ENCODE measurements at places on chromosomes 13 and 19.

- no peak for DNase-seq
Measured at GRCh38 chr19:15194938-15195337, 5.9 kb downstream of the NOTCH3 start.

DNA sequence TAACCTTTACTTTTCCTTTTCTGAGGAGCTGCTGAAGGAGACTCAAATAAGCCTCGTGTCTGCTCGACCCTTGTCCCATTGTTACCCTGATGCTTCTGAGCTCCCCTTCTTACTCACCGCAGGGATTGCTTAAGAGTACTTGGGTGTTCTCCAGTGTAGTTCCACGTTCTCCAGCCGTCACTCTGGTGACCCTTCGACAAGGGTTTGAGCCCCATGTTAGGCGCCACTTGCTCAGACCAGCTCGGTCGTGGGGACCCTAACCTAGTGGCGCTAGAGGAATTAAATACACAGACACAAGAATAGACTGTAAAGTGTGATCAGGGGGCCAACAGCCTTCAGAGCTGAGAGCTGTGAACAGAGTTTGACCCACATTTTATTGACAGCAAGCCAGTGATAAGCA lies 10.3 kb downstream of the ZNF480 start:
- no peak for DNase-seq

- DNase-seq, result no peak
Measured at GRCh38 chr19:7428651-7429113, 60.2 kb downstream of the PEX11G start.

DNA sequence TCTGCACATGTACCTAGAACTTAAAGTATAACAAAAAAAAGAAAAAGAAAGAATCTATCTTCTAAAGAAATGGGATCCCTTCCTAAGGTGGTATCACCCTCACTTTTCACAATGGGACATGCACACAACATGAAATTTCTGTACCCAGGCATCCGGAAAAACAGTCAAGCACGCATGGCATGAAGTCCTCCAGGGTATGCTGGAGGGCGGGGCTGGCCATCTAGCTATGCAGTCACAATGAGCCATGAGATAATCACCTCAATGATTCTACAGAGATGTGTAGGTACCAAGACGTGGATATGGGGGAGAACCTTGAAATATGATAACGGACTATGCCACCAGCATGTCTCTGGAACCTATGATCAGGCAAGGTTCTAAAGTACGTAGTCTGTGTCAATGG lies 69.8 kb downstream of the CCDC70 start:
- DNase-seq, result no peak

DNA sequence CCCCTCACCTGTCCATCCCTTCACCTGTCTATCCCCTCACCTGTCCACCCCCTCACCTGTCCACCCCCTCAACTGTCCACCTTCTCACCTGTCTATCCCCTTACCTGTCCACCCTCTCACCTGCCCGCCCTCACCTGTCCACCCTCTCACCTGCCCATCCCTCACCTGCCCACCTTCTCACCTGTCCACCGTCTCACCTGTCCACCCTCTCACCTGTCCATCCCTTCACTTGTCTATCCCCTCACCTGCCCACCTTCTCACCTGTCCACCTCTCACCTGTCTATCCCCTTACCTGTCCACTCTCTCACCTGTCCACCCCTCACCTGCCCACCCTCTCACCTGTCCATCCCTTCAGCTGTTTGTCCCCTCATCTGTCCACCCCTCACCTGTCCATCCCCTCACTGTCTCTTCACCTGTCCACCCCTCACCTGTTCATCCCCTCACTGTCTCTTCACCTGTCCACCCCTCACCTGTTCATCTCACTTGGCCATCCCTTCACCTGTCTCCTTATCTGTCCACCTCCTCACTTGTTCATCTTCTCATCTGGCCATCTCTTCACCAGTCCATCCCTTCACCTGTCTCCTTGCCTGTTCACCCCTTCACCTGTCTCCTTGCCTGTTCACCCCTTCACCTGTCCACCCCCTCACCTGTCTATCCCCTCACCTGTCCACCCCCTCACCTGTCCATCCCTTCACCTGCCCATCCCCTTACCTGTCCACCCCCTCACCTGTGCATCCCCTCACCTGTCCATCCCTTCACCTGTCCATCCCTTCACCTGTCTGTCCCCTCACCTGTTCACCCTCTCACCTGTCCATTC lies 12.7 kb upstream of the KANK2 start:
- no peak for DNase-seq

DNA sequence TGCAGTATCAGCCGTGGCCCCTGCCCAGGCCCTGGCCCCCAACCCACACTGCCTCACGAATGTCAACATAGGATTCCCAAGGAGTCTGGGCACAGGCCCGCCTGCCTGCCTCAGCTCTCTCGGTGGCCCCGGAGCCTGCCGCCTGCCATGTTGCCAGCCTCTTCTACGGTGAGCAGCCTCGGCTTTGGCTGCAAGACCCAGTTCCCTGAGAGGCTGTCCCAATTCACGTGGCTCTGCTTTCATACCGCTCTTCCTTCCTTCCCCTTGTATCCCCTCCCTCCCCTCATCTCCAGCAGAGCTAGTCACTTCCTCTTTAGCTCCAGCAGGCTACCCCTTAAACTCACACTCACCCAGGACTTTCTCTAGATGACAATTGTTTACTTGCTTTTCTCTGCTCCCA lies 42.7 kb downstream of the SERP2 start:
- DNase-seq, result no peak

DNA sequence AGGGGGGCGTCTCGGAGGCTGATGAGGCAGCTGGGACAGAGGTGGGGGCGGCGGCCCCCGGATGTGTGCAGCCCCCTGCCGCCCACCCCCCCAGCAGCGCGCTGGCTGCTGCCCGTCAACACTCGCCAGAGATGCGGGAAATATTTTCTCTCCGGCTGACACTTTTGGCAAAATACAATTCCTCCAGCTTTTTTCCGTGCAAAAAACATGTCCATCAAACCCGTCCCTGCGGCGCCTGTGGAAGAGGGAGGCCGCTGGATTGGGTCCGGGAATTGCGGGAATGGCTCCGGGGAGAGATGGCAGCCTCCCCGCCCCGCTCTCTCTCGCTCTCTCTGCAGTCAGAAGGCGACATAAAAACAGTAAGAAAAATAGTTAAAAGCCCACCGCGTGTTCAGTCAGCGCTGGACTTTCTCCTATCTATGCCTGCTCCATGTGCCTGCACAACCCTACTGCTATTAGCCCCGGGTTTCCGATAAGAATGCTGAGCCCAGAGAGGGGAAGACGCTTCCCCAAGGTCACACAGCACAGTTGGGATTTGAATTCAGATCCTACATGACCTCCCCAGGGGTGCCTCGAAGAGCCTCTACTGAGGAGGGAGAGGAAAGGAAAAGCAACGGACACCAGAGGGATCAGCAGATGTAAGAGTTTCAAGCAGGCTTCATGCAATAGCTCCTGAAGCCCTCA lies 23.2 kb downstream of the ZNRF4 start:
- DNase-seq, result no peak

- peak; percentile 82 for DNase-seq
Measured at GRCh38 chr13:20127562-20128458, 33.0 kb downstream of the GJA3 start.

Data from GM20000 (cell line).